ENCODE measurements at places on chromosomes 5 and 9. TPM values are rescaled to one million over a fixed set of nuclear protein-coding genes. Genes with fewer than 3 reads are reported as not detected.

DNA sequence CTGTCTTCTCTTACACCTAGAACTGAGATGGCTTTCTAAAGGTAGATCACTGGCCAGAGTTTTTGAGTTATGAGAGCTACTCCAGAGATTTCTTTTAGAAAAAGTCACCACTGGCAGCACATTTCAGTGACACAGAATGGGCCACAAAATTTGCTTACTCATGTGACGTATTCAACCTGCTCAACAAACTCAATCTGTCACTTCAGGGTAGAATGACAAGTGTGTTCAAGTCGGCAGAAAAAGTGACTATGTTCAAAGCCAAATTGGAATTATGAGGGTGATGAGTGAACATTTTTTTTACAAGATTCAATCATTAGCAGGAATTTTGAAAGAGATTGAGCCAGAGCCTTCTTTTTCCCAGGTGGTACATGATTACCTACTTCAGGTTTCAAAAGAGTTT, 46.5 kb downstream of the TAF11L14 start:
- H3K4me1 ChIP-seq: peaks cover 2% of the 10 kb centered on the region
- no peaks in the 10 kb centered on the region for H3K27me3 ChIP-seq
- DNase-seq: no peak
- H3K36me3 ChIP-seq: no peaks in the 10 kb centered on the region

Gene RNF183
- total RNA-seq: not detected

Gene FOXD4L3
- total RNA-seq: not detected

GRCh38 chr5:35237580-35238376, 7.5 kb upstream of the PRLR start:
- H3K27ac ChIP-seq: no peak overlapping the region
- DNase-seq: no peak
- no peaks in the 10 kb centered on the region for H3K36me3 ChIP-seq
- no peaks in the 10 kb centered on the region for H3K4me1 ChIP-seq
- H3K27me3 ChIP-seq: no peaks in the 10 kb centered on the region

Gene LCN12
- total RNA-seq: 19.9 TPM

- H3K36me3 ChIP-seq: no peaks in the 10 kb centered on the region
- no peak overlapping the region for H3K4me3 ChIP-seq
- no peak overlapping the region for H3K27ac ChIP-seq
- H3K27me3 ChIP-seq: no peaks in the 10 kb centered on the region
- no peak for DNase-seq
- H3K4me1 ChIP-seq: no peaks in the 10 kb centered on the region
Measured at GRCh38 chr9:18237776-18238175, 236.2 kb upstream of the ADAMTSL1 start.

DNA sequence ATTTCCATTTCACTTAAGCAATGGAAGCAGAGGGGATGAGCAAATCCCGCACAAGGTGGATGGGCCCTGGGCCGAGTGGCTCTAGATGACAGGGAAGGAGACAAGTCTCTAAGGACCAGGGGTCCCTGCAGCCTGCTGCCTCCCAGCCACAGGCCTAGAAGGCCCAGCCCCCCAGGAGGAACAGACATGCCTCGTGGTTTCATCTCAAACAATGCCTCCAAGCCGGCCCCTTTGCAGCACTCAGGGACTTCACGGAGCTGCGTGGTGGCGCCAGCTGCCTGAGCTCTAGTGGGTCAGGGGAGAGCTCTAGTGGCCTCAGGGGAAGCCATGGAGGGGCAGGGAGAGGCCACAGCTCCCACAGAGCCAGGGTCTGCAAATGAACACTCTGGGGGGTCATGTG, 48.8 kb downstream of the HABP4 start:
- no peak overlapping the region for H3K4me3 ChIP-seq
- no peak overlapping the region for H3K27ac ChIP-seq
- no peaks in the 10 kb centered on the region for H3K36me3 ChIP-seq
- DNase-seq: no peak

DNA sequence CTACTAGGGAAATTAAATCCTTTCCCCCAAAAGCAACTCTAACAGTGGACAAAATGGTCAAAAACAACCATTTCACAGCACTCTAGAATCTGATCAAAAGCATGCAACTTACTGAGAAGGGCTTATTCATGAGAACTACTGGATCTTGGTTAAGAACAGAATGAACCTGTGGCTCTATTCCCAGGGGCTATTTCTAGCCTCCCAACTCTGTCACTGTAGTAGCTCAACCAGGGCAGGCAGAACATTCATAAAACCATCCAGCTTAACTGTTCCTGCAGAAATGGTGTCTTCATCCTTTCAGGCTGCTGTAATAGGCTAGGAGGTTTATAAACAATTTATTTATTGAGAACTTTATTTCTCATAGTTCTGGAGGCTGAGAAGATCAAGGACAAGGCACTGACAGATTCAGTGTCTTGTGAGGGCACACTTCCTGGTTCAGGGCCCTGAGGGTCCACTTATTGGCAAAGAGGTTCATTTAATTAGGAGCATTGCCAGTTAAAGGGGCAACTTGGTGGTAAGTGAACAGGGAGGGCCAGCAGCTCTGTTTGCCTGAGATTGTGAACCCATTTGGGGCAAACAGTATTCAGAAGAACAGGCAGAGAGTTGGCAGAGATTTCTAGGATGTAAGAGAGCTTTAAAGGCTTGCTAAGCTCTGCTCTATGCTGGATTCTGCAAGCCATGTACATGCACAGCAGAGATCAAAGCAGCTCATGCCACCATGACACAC, 238.5 kb upstream of the FBXL7 start:
- H3K36me3 ChIP-seq: no peaks in the 10 kb centered on the region
- H3K27ac ChIP-seq: no peak overlapping the region
- no peak for DNase-seq
- H3K27me3 ChIP-seq: no peaks in the 10 kb centered on the region

GRCh38 chr9:95138474-95138873, 179.0 kb downstream of the FANCC start:
- H3K4me3 ChIP-seq: no peak overlapping the region
- no peak for DNase-seq
- no peak overlapping the region for H3K27ac ChIP-seq
- H3K36me3 ChIP-seq: no peaks in the 10 kb centered on the region

Gene SLC4A9
- total RNA-seq: 0.13 TPM

DNA sequence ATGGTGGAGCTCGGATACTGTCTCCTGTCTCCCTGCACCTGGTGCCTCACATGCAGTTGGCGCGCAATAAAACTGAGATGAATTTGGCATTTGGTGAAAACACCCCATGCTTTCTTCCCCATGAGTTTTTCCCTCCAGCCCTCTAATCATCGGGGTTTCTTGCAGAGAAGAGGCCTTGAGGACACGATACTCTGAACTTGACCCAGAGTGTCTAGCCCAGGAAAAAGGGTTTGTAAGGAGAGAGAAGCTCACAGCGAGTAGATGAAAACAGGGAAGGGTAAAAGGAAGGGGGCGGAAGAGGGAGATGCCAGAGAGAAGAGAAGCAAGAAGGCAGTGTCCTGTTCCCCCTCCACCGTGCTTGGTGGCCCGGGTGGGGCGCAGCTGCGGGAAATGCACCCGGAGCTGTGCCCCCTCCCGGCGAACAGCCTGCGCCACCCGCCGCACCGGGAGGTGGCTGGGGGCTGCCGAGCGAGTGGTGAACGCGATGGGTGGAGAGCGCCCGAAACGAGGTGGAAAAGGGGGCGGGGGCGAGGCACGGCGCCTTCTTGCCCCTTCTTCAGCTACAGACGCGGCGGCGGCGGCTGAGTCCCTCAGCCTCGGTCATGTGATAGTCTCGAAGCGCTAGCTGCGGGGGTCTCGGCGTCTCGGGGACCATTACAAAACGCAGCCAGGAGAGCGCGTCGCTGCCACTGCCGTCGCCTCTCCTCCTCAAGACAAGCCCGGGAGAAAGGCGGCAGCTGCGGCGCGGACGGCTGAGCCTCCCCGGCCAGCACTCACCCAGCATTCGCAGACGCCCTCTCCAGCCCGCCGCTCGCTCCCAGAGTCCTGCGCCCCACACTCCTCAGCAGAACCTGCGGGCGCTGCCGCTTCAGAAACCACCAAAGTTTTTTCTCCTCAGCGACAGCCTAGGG, 1.1 kb upstream of the FOXB2 start:
- no peak overlapping the region for H3K27ac ChIP-seq
- H3K36me3 ChIP-seq: no peaks in the 10 kb centered on the region
- H3K4me3 ChIP-seq: no peak overlapping the region
- H3K27me3 ChIP-seq: no peaks in the 10 kb centered on the region
- H3K4me1 ChIP-seq: peaks cover 6% of the 10 kb centered on the region

DNA sequence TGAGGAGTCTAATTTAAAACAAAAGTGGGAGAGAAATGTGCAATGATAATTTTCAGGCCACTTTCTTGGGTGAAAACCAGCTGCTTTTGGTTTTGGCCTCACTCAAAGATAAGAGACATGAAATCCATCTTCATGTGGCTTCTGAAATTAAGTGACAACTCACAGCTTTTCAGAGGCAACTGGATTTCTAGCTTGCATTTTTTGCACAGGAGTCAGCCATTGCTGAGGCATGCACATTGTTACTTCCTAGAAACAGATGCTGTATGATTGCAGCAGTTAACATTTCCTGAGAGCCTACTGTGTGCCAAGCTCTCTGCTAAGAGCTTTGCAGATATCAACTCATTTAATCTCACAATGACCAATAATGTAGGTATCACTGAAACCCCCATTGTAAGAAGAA, 562.6 kb downstream of the NR2F1-AS1 start:
- DNase-seq: no peak
- no peak overlapping the region for H3K27ac ChIP-seq
- no peaks in the 10 kb centered on the region for H3K4me1 ChIP-seq
- H3K4me3 ChIP-seq: no peak overlapping the region

Gene TUSC1
- total RNA-seq: 15.4 TPM

DNA sequence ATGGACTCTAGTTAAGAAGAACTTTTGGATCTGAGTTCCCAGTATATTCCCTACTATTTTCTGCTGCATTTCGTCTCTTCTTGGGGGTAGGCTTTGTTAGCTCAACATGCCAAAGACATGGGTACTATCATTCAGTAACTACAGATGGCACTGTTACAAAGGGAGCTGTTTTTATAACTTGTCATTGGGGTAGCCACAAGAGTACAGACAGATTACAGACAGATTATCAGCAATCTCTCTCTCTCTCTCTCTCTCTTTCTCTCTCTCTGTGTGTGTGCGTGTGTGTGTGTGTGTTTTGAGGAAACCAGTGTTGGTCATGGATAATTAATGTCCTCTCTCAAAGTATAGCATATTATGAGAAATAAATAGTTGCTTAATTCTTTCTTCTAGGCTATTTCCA, 116.1 kb downstream of the WDR70 start:
- no peaks in the 10 kb centered on the region for H3K36me3 ChIP-seq
- no peak overlapping the region for H3K4me3 ChIP-seq
- no peaks in the 10 kb centered on the region for H3K27me3 ChIP-seq
- H3K4me1 ChIP-seq: no peaks in the 10 kb centered on the region

DNA sequence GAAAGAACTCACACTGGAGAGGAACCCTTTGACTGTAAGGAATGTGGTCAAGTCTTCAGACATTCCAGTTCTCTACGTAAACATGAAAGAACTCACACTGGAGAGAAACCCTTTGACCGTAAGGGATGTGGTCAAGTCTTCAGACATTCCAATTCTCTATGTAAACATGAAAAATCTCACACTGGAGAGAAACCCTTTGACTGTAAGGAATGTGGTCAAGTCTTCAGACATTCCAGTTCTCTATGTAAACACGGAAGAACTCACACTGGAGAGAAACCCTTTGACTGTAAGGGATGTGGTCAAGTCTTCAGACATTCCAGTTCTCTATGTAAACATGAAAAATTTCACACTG, 32.6 kb downstream of the MAPK9 start:
- no peak overlapping the region for H3K27ac ChIP-seq
- H3K36me3 ChIP-seq: no peaks in the 10 kb centered on the region
- no peaks in the 10 kb centered on the region for H3K4me1 ChIP-seq
- H3K27me3 ChIP-seq: no peaks in the 10 kb centered on the region

Gene PCA3
- total RNA-seq: not detected

- DNase-seq: no peak
- H3K27ac ChIP-seq: no peak overlapping the region
- H3K4me3 ChIP-seq: no peak overlapping the region
- H3K36me3 ChIP-seq: no peaks in the 10 kb centered on the region
- no peaks in the 10 kb centered on the region for H3K27me3 ChIP-seq
Measured at GRCh38 chr5:9196403-9197227, 349.3 kb downstream of the SEMA5A start.

DNA sequence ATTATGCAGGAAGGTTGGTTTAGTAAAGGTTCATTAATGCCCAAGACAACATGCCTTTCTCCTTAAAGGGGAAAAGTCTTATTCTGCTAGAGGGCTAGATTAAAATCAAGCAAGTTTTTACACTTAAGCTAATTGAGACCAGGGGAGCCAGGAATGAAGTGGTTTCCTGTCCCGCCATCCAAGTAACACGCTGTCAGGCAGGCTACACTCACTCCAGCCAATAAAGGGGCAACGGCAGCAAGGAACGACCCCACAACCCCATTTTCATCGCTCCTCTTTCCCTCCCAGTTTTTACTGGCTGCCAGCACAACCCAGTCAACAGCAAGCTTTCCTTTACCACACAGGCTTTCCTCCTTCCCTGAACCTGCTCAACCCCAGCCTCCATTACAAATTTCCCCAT, 225.1 kb downstream of the DCP2 start:
- no peak for DNase-seq
- H3K4me1 ChIP-seq: peaks cover 11% of the 10 kb centered on the region
- no peak overlapping the region for H3K27ac ChIP-seq

DNA sequence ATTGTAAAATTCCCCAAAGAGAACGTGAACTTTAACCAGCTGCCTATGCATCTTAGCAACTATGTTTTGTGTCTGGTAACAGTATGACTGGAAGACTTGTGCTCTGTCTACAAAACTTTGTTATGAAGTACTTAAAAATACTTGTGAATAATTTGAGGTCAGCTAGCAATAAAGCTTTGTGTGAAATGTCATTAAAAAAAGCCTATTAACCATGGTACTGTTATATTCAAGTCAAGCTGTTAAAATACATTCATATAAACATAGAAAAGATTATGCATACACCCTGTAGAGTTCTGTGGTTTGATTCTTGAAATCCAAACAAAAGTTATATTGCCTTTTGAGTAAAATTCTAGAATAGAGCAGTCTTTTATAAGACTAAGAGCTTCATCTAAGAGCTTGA, 60.1 kb downstream of the VCAN start:
- H3K4me3 ChIP-seq: no peak overlapping the region
- no peaks in the 10 kb centered on the region for H3K27me3 ChIP-seq
- no peak overlapping the region for H3K27ac ChIP-seq
- DNase-seq: no peak
- no peaks in the 10 kb centered on the region for H3K36me3 ChIP-seq
- H3K4me1 ChIP-seq: no peaks in the 10 kb centered on the region

DNA sequence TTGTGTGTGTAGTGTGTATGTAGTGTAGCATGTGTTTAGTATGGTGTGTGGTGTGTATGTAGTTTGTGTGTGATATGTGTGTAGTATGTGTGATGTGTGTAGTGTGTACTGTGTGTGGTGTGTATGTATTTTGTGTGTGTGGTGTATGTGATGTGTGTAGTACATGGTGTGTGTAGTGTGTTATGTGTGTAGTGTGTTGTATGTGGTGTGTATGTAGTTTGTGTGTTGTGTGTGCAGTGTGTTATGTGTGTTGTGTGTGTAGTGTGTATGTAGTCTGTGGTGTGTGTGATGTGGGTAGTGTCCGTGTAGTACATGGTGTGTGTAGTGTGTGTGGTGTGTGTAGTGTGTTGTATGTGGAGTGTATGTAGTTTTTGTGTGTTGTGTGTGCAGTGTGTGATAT, 40.0 kb downstream of the SYK start:
- no peak overlapping the region for H3K4me3 ChIP-seq

- H3K36me3 ChIP-seq: no peaks in the 10 kb centered on the region
- no peak for DNase-seq
- no peaks in the 10 kb centered on the region for H3K27me3 ChIP-seq
- peaks cover 14% of the 10 kb centered on the region for H3K4me1 ChIP-seq
- peak overlapping the region; percentile 73 for H3K4me3 ChIP-seq
Measured at GRCh38 chr5:151221574-151221973, 2.3 kb downstream of the CCDC69 start.
